ENCODE measurements at places on chromosomes 7 and 10. TPM values are rescaled to one million over a fixed set of nuclear protein-coding genes. Genes with fewer than 3 reads are reported as not detected.

The COL17A1 gene
- total RNA-seq: 4.1 TPM

DNA sequence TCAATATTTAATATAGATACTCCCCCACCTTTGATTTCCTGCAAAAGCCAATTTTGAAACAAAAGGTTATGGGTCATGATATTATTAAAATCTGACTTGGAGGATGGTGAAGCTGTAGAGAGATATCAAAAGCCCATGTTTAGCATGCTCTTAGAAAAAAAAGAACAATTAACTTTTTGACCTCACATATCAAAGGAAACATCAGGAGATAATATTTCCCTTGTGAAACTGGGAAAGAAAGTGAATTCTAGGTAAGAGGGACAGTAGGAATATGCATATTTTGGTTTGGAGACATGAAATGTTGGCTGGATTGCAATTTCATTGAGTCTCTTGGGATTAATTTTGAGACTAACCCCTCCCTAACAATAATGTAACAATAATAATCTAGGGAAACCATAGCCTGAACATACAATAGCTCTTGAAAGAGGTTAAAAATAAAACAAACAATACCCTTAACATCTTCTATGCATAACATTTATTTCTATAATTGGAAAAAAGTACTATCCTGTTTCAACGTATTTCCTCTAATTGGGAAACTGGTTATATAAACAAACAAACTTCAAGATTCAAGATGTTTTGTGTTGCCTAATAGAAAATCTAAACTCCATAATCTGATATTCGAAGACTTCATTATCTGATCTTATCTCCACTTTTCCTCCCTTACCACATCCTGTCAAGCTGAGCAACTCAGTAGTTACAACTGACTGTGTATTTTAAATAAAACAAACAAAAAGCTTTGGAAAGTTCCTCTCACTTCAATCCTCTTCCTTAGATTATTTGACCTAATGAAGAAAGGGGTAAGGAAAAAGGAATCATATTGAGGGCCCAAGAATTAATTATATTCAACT is 14.8 kb downstream of the TMEM26 start:
- H3K27ac ChIP-seq: no peak overlapping the region
- no peaks in the 10 kb centered on the region for H3K4me1 ChIP-seq
- H3K36me3 ChIP-seq: no peaks in the 10 kb centered on the region

GRCh38 chr7:30937416-30937815 is 25.8 kb downstream of the AQP1 start:
- H3K4me3 ChIP-seq: no peak overlapping the region
- H3K27me3 ChIP-seq: no peaks in the 10 kb centered on the region
- H3K27ac ChIP-seq: no peak overlapping the region
- peaks cover 6% of the 10 kb centered on the region for H3K4me1 ChIP-seq
- DNase-seq: no peak

DNA sequence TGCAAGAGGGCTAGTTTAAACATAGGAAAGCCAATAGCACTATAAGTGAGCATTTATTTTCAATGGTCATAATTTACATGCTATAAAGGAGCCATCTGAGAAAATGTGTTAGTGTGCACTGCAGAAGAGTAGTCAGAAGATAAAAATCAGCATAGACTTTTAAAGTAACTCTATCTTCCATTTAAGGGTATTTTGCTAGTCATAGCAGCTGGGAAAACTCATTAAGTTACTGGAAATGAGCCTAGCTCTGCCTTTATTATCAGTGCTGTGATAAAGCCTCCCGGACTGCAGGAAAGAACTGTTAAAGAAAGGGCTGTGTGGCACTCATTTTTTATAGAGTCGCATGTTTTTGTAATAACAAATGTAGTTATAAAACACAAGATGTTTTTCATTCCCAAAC is 825.8 kb upstream of the POM121L12 start:
- no peaks in the 10 kb centered on the region for H3K36me3 ChIP-seq
- no peak for DNase-seq
- no peaks in the 10 kb centered on the region for H3K4me1 ChIP-seq
- no peaks in the 10 kb centered on the region for H3K27me3 ChIP-seq
- no peak overlapping the region for H3K27ac ChIP-seq
- no peak overlapping the region for H3K4me3 ChIP-seq

The MET gene
- 2.5 TPM for total RNA-seq

The EPHA1 gene
- total RNA-seq: 52.8 TPM

Data from Peyer's patch (tissue), 4 donors.